ENCODE measurements at places on chromosomes 12 and 14.
A peak's percentile ranks its signal among the peaks of the same experiment; 100 is the strongest.

DNA sequence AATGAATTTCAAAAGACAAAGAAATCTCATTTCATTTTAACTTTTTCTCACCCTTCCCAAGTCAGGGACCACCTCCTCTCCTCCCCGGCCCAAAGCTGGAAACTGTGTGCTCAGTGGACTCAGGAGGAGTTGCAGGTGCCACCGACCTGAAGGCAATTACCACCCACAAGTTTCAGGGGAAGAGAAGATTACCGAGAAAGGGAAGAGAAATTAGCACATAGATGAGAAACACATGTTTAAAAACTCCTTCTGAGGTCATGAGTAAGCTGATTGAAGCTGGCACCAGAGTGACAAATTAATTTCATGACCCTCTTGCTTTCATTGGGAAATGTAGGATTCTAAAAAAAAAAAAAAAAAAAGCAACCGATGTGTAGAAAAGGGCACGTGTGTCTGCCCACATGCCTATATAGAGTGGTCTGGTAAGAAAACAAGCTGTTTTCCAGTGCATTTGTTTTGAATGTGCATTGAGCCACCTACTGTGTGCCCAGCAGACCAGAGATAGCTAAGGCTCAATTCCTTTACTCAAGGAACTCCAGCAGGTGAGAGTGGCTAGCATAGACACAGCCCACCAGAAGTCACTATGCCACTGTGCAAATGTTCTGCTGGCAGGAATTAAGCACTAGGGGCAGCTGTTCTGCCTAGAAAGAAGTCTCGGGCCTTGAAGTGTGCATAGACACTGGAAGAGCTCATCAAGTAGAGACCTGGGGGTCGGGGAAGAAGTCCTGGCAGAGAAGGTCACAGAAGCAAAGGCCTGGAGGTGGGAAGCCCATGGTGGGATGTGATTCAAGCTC, 30.5 kb downstream of the DPF3 start:
- DNase-seq: no peak

- DNase-seq: no peak
Measured at GRCh38 chr14:24875991-24876878, 173.7 kb downstream of the STXBP6 start.

DNA sequence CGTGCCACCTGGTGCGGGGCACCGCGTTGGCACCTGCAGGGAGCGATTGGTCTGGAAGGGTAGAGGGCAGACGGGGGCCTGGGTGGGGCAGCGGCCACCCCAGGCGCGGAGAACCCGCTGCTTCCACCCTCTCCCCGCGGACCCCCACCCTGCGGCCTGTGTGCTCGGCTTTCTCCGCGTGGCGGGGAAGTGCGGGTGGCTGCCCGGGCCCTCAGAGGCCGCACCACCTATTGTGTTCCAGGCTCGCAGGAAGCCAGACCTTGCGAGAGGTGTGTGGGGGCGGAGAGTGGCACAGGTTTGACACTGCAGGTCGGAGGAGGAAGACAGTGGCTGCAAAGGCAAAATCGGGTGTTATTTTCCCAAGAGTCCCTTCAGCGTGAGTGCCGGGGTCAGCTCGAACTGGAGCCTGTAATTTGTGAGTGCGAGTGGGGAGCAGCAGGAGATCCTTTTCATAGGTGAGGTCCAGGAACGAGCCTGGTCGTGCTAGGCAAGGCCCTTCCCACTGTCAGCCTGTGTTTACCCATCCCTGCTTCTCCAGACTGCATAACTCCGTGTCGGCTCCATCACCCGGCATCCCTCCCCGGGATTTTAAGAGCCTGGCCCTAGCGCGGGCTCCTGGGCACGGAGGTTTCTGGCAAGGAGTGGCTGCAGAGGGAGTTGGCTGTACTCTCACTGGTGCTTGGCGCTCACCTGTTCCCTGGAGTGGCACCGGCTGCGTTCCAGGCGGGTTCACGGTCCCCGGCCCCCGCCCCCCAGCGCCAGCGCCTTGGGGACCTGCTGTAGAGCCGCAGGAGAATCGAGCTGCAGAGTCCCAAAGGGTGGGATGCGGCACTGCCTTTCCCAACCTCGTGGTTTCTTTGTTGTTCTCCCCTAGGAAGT, 935 bp downstream of the TBC1D30 start:
- DNase-seq: no peak

DNA sequence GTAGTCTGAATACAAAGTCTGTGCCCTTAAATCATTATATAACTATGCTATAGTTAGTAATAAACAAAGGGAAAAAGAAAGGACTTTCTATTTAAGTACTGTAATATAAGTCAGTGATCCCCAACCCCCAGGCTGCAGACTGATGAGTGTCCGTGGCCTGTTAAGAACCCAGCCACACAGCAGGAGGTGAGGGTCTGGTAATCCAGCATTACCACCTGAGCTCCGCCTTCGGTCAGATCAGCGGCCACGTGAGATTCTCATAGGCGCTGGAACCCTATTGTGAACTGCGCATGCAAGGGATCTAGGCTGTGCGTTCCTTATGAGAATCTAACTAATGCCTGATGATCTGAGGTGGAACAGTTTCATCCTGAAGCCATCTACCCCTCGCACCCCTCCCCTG, 15.7 kb downstream of the NFYB start:
- DNase-seq: no peak

GRCh38 chr14:100535287-100536120, 51.7 kb downstream of the BEGAIN start:
- no peak for DNase-seq

DNA sequence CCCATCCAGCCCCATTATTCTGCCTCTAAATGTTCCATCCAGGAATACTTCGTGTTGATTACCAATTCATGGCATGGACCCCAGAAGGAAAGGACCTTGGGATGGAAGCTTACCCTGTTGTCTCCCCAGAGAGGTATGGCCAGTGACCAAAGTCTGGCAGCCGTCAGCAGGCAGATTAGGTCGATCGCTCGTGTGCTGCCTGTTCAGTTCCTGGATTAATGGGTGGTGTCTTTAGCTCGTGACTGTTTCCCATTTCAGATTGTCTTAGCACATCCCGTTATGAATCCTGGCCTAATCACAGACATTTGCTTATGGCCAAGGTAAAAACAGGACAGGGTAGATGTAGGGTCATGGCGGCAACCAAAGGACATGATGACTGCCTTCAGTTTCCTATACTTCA, 122.9 kb upstream of the NTF3 start:
- DNase-seq: no peak

GRCh38 chr14:83255727-83256090, 1722.1 kb upstream of the SEL1L start:
- no peak for DNase-seq

DNA sequence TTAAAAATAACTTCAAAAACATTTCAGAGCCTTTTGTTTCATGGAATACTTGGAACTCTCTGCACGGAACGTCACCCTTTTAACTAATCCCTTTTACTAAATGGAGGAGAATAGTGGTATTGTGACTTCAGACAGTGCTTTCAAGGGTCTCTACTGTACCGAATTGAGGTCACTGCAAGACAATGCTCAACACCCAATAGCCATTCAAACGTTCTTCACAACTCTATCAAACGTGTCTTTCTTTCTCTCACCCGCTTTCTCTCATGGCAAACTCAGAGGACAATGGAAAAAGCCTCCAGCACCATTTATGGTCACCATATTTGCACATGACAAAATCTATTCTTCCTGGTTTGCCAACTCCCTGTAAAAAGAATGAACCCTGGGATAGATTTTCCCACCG, 132.1 kb upstream of the SOX5 start:
- DNase-seq: no peak

GRCh38 chr14:63406333-63406732, 87.6 kb upstream of the GPHB5 start:
- DNase-seq: no peak

DNA sequence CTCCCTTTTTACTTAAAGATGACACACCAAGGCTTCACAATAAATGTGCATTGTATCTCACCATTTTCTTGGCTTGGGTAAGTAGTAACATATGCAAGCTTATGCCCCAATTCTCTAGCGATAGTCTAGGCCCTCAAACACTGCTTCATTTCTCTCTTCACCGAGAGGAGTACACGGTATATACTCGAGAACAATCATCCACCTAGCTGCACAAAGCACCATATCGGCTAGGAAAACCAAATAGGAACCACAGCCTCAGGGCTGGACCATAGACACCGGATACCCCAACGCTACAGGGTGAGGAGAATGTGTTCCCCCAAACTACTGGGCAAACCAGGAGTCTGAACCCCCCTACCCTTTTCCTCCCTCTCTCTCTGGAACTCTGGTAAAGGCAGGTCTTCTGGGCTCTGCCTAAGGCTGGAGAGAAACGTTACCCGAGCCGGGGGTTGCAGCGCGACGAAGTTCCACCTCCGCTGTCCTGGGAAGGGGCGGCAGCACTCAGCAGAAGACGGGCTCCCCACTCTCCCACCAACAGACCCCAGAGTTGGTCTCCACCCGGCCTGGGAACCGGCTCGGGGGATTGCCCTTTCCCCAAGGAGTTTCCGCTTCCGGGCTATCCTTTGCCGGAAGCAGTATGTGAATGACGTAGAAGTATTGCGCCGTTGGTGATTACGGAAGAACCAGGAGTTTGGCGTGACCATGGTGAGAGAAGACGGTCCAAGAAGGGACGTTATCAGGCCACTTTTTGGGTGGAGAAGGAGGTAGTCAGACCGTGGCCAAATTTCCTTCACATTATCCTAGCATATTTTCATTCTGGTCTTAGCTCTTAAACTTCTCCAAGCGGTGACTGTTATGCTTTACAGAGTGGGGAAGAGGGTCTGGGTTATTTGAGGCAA, at the start of the genes AREL1 and FCF1:
Gene AREL1 (minus strand): TSS at position 582 of the 896 bp plus-strand sequence. CDS start 27,465 bp downstream, outside the sequence.
Gene FCF1 (plus strand): TSS at position 646 of the 896 bp plus-strand sequence. CDS start 54 bp downstream, at position 700.
- peak; percentile 69 for DNase-seq

- no peak for DNase-seq
Measured at GRCh38 chr12:62684570-62685295, 218.1 kb downstream of the MON2 start.

DNA sequence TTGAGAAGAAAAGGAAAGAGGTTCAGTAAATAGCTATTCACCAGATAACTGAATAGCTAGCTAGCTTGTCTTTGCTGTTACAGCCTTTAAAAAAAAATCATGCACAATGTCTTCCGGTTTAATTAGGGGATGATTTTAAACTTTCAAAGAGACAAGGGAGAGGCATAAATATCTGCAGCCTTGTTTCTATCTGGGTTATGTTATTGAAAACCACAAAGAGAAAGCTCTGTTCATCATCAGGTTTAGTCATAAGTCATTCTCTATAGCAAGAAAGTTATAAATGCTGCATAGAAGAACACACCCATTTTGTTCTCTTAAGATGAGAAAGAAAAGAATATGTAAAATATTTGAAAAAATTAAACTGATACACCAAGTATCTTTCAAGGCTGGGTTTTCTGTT, 1046.9 kb downstream of the AACS start:
- no peak for DNase-seq

- DNase-seq: no peak
Measured at GRCh38 chr12:27572486-27573255, 48.7 kb downstream of the PPFIBP1 start.

DNA sequence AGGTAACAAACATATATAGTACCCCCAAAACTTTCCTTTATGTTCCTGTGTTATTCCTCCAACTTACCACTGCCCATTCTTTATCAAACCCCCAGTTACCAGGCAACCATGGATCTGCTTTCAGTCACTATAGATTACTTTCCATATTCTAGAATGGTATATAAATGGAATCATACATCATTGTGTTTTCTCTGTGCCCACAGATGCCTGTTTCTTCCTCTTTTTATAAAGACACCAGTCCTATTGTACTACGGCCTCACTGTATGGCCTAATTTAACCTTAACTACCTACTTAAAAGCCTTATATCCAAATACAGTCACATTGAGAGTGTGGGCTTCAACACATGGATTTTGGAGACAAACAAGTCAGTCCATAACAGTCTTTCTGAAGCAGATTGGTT, 2.6 kb downstream of the TAS2R14 start:
- no peak for DNase-seq

DNA sequence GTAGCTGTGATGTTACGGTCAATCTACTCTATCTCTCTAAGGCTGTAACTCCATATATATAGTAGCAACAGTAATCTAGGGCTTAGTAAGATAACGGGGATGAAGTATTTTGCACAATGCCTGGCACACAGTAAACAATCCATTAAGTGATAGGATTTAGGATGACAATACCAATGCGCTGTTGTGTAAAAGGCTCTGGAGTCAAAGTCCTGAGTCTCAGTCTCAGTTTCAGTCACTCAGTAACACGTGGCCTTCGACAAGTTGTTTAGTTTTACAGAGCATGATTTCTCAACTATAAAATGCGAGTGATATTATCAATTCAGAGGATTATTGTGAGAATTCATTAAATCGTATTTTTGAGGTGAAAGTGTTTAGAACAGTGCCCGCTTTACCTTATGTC, 162.4 kb downstream of the GARIN6 start:
- DNase-seq: no peak

- DNase-seq: peak; percentile 35
Measured at GRCh38 chr14:75279153-75279762, 630 bp downstream of the FOS start.

DNA sequence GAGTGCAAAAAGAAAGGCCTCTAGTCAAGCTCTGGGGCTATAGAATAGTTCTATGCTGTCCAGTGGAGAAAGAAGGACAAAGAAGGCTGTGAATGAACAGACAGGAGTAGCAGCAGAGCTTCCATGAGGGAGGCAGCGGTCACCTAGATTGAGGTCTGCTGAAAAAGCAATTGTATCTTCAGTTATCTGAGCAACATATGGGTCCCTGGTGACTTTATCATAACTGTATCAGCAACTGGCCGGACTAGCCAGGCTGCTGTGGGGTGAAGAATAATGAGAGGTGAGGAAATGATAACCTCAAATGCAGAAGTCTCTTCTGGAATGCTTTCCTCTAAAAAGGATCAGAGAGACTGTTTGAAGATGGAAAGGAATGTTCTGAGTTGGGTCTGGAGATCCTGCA, 971.3 kb upstream of the TMEM132C start:
- no peak for DNase-seq

DNA sequence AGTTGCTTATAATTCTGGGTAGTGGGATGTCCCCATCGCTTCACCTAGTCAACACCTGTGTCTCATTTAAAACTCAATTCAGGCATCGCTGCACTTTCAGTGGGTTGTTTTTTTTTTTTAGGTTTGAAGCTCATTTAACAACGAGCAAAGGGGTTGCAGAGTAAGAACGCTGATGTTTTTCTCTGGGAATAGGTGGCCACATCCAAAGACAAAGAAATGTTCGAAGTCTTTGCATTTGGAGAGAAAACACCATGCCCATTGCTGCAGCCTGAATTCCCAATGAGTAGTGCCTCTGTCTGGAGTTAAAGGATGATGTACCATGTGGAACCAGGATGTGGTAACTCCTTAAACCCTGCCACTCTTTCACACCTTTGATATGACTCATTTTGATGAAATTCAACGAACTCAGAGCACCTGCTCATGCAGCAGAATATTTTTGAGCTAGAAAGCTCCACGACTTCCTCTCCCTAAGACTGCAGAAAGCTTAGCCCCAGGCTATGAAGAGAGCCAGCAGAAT, 35.1 kb upstream of the BATF start:
- no peak for DNase-seq

- no peak for DNase-seq
Measured at GRCh38 chr12:93198086-93198485, 179.6 kb upstream of the NUDT4 start.

DNA sequence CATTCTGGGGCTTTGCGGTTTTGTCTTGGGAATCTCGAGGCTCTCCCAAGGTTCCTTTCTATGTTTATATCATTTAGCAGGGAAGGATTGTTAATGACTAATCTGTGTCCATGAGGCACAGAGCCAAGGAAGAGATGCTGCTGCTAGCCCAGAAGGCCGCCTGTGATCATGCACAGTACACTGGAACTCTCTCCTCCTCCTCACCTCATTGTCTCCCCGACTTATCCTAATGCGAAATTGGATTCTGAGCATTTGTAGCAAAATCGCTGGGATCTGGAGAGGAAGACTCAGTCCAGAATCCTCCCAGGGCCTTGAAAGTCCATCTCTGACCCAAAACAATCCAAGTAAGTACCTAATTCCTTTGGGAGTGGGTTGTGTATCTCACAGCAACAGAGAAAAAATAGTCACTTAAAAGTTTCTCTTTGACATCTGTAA, at the start of gene NR1H4:
Gene NR1H4 (plus strand): TSS at position 151 of the 435 bp plus-strand sequence. CDS start 19,458 bp downstream, outside the sequence.
- no peak for DNase-seq
